ENCODE measurements at places on chromosomes 5 and 9.

GRCh38 chr5:136905571-136905970 lies 540.2 kb upstream of the TRPC7 start:
- DNase-seq = no peak

DNA sequence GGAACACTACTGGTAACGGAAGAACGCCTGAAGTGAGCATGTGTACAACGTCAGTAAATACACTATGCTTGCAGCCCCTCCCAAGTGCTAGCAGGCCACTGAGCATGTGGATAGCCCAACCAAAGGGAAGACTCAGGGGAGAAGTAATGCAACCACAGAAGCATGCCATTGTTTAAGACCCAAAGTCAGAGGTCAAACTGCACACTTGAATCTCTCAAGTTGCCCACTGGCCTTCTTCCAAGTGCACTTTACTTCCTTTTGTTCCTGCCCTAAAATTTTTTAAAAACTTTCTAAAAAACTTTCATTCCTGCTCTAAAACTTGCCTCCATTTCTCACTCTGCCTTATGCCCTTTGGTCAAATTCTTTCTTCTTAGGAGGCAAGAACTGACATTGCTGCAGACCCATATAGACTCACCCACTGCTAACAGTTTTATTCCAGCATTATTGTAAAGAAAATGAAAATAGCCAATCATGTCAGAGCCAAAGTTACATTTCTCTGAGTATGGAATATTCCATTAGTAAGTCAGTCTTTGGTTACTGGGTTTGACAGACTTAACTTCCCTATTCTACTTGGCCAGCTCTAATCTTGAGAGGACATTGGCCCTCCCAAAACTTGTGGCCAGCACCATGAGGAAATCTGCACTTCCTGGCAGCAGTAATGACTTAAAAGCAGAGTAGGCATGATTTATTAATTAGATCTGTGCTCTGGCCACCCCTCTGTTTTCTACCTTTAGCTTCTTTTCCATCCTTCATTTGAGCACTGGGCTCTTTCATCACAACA lies 76.9 kb downstream of the TSSK1B start:
- DNase-seq = no peak

GRCh38 chr5:33035851-33036527 lies 324.9 kb downstream of the NPR3 start:
- no peak for DNase-seq

GRCh38 chr5:115349001-115349817 lies 52.8 kb upstream of the CCDC112 start:
- no peak for DNase-seq

DNA sequence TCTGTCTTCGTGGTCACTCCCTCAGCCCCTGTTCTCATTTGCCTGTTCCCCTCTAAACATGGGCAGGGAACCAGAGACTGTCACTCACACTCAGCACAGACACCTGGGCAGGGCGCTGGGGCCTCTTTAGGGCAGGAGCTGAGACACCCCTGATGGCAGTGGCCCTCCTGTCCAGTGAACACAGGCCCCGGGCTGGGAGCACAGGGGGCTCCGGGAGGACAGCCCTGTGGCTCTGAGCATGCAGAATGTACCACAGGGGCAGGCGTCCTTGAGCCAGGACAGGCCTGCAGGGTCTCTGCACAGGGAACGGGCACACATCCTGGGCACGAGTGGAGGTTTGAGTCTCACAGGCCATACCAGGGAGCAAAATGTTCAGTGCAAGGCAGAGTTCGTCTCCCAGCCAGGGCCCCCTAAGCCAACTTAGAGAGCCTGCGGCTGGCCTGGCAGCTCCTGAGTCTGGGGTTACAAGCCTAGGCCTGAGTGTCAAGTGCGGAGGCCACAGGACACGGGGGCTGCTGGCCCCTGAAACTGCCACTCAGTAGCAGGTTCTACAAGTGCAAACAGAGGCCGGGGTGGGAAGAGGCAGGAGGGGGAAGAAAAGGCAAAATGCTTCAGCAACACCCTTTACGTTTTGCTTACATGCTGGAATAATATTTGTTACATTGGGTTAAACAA lies 55.9 kb upstream of the NKD2 start:
- DNase-seq = no peak

- no peak for DNase-seq
Observed at GRCh38 chr9:121809356-121810050, 158.1 kb downstream of the DAB2IP start.

DNA sequence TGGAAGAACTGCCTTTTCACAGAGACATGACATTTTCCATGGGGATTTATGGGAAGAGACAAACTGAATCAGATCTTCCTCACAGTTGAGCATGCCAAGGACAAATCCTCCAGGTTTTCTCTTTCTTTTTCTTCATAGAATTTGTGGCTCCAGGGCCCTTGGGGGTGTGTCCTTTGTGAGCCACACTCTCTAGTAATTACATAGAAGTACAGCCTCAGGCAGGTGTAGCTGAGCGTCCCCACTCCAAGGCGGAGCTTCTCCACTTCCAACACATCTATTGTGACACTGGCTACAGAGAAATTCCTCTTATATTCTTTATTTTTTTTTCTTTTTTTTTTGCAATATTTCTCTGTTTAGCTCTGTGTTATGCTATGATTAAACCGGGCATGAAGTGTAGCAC lies 420.5 kb upstream of the CD180 start:
- no peak for DNase-seq

- no peak for DNase-seq
Observed at GRCh38 chr9:137504432-137504777, 45.3 kb upstream of the NSMF start.

- DNase-seq = no peak
Observed at GRCh38 chr9:114112778-114113584, 13.9 kb upstream of the KIF12 start.

- no peak for DNase-seq
Observed at GRCh38 chr5:1338506-1339070, 6.3 kb downstream of the CLPTM1L start.

DNA sequence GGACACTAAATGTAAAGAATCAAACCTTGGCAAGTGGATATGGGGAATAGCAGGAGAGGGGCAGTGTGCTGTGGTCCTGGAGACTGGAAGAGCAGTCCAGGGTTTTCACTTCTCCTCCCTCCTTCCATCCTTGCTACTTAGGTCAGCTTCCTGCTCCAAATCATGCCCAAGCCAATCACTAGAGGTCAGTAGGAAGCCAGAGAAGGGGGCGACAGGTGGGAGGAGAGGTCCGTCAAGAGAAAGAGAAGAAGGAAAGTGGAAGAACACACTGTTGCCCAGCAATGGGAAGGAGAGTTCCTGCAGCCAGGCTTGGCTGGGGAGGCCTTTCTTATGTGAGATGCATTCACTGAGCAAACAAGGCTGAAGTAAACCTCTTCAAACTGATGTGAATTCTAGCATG lies 289.6 kb downstream of the DTWD2 start:
- no peak for DNase-seq

DNA sequence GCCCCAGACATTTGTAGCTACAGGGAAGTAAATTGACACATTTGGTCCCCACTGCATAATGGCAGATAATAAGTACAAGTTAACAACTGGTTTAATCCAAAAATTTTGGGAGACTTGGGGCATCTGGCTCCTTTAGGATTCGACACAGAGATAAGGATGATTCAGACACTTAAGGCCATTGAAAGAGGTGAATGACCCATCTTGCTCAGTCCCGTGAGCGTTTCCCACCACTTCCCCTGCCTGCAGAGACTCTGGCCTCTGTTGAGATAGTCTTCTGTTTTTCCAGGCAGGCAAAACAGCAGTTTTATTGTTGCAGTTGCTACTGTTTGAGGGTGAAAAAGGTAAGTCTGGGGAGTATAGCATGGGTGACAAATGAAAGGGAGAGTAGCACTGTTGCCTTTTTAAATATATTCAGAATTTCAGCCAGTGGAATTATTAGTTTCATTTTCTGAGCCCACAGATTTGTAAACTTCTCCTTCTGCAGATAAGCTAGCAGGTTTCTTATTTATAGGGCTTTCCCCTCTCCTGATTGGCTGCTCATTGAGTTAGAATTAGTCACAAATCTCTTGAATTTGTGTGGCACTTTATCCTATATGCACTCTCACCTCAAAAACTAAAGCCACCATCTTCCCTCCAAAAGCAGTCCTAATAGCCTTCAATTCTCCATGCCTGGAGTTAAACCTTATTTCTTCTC lies 19.3 kb downstream of the ACO1 start:
- DNase-seq = no peak

DNA sequence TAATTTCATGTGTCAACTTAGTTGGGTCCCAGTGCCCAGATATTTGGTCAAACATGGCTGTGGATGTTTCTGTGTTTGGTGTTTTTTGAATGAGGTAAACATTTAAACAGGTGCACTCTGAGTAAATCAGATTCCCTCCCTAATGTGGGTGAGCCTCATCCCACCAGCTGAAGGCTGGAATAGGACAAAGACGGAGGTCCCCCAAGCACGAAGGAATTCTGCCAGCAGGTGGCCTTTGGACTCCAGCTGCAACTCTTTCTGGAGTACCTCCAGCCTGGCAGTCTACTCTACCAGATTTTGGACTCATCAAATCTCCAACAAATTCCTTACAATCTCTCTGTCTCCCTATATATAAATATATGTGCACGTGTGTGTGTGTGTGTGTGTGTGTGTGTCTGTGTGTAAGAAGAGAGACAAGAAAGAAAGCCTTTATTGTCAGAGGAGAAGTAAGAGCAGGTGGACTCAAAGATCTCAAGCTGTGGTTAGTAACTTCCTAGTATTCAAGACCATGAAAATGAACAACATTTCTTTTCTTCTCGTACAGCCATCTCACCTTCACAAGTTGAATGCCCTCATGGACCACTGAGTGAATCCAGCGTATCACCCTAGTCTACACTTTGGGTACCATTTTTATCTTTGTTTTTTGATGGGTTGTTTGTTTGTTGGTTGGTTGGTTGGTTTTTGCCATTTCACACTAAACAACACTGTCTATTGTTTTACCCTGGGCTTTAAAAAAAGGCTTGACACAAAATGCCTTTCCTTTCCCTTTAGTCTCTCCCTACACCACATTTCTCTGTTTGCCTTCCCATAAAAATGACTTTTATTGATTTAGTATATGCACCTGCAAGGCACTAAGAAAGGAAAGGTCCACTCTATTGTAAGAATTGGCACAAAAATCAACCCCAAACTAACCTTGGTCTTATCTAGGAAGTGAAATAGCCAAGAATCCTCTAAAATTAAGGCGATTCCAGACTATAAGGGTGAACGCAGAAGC lies 118.7 kb downstream of the TENT4A start:
- DNase-seq = no peak

DNA sequence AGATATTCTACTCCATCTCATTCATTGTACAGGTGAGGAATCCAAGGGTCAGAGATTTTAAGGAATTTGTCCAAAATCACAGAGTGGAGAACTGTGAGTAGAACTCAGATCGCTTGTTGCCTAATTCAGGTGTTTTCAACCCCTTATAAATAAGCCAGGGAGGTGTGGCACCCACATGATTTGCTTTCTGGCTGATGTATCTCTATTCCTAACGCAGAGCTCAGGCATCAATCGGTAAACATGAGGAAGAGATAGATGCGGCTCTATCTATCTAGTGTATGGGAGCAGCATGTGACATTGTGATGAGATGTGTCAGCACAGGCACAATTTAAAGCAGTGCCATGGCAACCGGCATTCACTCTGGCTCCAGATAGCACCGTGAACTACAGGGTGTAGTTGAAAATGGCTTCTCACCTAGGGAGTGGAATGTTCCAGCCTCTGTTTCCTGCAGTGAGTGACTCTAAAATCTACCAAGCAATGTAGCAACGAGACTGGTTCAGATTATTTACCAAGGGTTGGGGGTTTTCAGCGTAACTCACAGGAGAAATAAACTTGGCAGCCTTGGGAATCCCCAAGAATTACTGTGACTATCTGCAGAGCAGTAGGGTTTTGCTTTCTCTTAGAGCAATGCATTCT lies 53.4 kb upstream of the SUB1 start:
- no peak for DNase-seq

- no peak for DNase-seq
Observed at GRCh38 chr5:58932057-58932612, 349.3 kb downstream of the RAB3C start.

DNA sequence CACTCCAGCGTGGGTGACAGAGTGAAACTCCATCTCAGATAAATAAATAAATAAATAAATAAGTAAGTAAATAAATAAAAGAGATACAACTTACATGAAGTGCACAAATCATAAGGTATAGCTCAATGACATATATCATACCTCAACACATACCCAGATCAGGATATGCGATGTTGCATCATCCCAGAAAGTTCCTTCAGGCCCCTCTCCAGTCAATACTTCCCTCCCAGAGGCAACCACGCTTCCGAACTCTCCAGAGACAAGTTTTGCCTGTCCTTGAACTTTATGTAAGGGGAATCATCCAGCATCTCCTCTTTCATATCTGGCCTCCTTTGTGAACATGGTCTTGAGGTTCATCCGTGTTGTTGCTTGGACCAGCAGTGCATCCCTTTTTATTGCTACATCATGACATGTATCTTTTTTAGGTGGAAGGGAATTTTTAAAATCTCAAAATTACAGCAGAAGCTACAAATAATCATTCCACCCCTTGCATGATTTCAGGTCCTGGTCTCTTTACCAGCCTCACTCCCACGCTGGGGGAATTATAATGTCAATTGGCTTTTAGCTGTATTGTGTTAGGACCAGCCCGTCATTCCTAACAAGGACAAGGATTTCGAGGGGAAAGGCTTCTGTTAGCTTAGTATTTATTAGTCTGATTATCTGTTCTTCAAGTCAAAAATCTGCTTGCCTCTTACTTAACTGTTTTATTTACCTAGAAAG lies 32.9 kb upstream of the AOPEP start:
- no peak for DNase-seq

DNA sequence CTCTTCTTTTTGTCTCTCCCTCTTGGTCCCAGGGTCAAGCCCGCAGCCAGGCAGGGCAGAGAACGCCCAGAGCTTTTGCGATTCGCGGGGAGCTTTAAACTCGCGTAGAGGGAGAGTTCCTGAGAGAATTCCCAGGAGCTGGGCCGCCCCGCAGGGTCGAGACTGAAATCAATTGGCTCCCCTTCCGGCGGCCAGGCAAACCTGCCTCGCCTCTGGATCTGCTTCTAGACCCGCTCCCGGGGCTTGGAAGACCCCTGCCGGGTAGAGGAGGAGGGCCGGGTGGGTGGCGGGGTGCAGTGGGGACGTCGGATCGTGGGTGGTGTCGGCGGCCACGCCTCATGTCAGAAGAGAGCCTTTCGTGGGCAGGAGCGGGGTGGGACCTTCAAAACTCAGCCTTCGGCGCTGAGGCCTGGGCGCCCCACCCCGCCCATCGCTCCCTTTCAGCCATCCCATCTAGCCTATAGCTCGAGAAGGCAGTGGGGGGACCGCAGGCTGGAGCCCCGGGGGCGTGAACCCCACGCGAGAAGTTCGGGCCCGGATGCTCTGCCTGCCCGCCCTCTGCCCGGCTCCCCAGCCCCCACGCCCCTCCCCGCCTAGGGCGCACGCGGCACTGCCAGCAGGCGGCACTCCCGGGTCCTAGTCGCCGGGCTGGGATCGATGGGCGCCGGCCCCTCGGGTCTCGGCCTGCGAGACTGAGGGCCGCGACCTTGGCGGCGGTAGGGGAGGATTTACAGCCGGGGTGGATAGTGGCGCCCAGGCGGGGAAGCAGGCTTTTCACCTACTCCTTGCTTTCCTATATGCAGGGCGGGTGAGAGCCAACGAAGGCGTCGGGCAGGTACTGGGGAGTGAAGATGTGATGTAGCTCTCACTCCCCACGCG lies 6.1 kb downstream of the PRDM6 start:
- DNase-seq = no peak

- peak; percentile 64 for DNase-seq
Observed at GRCh38 chr9:99184475-99185347, 37.0 kb downstream of the ALG2 start.

GRCh38 chr9:14029806-14030374 lies 284.1 kb downstream of the NFIB start:
- no peak for DNase-seq

- DNase-seq = no peak
Observed at GRCh38 chr5:1736065-1736464, 63.6 kb downstream of the MRPL36 start.

Data from C1 segment of cervical spinal cord (tissue), 14 donors.